ENCODE measurements at places on chromosomes 3 and 15.

GRCh38 chr15:58535894-58536293, 104.1 kb downstream of the LIPC start:
- DNase-seq, result no peak

- no peak for DNase-seq
Measured at GRCh38 chr3:147269907-147270306, 136.4 kb downstream of the ZIC4 start.

GRCh38 chr3:117853923-117854668, 1144.5 kb downstream of the TUSC7 start:
- no peak for DNase-seq

GRCh38 chr3:127857333-127857732, 35.0 kb upstream of the MGLL start:
- DNase-seq, result no peak

GRCh38 chr3:185069037-185070030, 83.5 kb downstream of the C3orf70 start:
- DNase-seq, result no peak

DNA sequence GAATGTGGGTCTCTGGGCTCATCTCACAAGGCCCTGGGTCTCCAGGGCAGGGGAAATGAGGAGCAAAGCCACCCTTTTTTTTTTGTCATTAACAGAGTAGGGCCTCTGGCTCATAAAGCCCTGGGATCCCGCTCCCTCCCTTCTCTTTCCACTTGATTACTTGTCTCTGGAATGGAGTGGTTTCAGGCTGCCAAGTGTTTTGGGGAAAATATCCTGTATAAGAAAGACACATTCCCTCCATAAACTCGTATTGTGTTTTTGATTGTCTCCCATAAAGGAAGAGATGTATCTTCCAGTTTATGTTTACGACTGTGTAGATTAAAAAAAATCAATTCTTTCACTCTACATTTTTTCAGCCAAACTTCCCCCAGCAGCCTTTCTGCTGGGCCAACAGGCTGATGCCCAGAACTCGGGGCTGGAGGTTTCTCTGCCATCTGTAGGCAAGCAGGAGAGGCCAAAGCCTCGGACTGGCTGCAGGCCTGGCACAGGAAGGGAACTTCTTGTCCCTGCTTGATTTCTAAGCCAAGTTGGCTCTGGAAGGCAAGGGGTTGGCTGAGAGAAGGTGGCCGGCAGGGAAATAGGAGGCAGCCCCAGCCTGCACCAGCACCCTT, 49.4 kb upstream of the INSYN1 start:
- no peak for DNase-seq

- DNase-seq, result no peak
Measured at GRCh38 chr3:175456466-175456865, 597.3 kb downstream of the NAALADL2 start.

- no peak for DNase-seq
Measured at GRCh38 chr15:93451822-93452221, 362.8 kb upstream of the RGMA start.

DNA sequence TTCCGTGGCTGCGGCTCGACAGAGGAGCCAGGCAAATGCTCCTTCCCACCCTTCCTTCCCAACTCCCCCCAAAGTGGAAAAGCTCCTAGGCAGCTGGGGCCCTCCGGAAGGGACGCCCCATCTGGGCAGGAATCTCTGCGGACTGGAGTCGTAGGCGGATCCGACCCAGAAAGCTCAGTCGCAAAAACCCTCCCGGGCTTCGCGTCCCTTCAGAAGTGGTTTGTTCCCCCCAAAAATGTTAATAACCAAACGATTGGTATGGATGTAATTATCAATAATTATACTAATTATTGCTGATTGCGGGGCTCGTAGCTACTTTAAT, 3.8 kb downstream of the RNU6-1 start:
- DNase-seq, result no peak

DNA sequence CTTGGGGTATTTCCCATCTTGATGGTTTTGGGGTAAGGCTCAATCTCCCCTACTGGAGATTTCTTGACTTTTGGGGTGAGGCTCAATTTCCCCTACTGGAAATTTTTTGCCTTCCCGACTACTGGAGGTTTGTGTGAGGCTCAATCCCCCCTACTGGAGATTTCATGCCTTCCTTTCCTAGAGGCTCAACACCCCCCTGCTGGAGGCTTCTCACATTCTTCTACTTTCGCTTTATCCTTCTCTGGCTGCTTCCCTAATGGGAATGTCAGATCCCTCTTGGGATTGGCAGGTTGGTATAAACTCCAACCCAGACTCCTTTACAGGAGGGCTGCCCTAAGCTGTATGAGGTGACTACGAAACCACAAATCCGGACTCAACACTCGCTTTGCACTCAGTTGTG, 49.2 kb downstream of the KATNBL1 start:
- no peak for DNase-seq

GRCh38 chr3:13535905-13536304, 13.0 kb upstream of the FBLN2 start:
- DNase-seq, result no peak

- DNase-seq, result no peak
Measured at GRCh38 chr3:136207489-136208115, 11.5 kb upstream of the MSL2 start.

GRCh38 chr3:36482256-36482655, 102.0 kb downstream of the STAC start:
- no peak for DNase-seq

DNA sequence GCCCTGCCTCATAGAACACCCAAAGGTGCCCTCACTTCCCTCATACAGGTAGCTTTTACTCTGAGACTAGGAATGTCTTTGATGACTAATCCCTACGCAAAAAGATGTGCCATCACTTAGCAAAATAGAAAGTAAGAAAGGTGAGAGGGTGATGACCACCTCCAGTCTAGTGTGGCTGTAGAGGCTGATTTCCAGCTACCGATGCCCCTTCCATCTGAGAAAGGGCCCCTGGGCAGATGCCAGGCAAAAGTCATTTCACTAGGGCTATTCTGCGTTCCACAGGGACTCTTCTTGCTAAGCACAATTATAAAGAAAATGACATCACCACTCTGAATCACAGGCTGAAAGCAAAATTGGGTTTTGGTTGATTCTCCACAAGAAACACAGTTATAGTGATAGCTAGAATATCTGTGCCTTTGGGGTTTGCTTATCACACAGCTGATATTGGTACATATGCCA, 77.4 kb downstream of the RBPMS2 start:
- DNase-seq, result no peak

Data from T-helper 9 cell (primary cell).